ENCODE measurements at places on chromosomes 16 and 17.

DNA sequence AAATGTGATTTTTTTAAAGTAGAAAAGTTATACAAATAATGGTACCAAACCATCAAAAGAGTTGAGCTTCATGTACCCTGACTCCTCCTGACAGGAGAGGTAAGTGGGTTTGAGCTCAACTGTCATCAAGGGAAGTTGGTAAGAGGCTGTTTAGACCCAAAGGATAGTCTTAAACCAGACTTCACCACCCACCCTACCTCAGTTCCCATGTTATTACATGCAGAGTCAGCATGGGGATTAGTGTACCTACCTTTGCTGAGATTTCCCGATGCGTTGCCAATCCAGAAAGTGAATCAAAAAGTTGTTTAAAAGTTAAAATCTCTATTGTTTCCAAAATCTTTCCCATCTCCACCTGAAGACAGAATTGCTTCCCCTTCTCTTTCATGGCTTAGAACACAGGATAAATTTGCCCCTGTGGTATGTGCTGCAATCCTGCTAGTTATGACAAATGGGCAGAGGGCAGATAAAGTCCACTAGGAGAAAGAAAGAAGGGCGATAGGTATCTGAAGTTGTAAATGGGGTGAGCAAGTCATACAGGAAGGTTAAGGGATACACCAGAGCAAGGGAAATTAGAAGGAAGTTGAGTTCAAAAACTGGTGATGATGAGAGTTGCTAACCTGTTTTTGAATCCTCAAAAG, 72.8 kb downstream of the NEUROD2 start:
- DNase-seq = no peak

DNA sequence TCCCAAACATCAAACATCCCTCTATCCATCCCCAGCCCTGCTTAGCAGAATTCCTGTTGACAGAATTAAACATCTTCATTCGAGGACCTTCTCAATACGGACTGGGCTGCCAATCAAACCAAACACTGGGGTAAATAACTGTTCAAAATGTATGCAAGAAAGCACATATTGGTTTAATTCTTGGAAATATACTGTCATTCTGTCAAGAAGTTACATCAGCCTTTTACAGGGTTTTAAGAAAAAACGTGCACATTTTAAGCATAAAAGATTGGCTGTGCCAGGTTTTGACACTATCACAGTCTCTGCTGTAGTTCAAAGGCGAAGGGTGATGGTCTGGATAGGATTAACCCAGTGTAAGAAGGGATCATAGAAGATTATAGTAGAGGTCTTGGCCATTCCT, 25.1 kb upstream of the CCNF start:
- DNase-seq = no peak

DNA sequence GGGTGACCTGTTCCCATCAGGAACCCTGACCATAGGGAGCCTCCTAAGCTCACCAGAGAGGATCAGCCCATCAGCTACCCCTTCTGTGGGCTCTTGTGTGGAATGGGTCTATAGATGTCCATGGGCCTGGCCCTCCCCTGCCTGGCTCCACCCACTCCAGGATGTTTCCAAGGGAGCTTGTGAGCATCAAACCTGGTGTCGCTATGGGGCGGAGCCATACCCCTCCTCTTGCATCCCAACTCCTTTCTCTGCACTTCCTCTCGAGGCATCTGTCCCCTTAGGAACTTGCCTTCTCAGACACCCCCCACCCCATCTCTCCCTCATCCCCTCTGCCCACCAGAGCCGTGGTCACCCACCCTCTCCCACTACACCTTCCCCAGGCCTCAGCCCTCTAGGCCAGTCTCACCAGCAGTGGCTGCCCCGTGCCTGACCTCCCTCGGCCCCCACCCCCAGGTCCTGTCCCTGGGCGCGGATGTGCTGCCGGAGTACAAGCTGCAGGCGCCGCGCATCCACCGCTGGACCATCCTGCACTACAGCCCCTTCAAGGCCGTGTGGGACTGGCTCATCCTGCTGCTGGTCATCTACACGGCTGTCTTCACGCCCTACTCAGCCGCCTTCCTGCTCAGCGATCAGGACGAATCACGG, 10.4 kb downstream of the KCNH6 start:
- DNase-seq = no peak

DNA sequence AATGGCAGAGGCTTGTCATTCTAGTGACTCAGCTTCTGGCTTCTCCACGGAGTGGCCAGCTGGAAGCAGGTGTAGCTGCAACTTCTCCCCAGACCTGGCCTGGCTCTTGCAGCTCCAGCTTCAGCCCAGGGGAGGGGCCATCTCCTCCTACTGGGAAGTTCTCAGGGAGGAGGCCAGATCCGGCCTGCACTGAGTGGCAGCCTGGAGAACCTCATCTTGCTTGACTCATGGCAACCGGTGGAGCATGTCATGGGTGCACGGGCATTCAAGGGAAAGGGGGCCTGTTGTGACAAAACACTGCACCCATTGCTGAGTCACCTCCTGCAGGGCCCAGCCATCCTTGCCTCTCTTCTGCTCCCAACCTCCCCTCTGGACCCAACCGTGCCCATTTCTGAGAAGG, 273.9 kb upstream of the MAF start:
- no peak for DNase-seq

DNA sequence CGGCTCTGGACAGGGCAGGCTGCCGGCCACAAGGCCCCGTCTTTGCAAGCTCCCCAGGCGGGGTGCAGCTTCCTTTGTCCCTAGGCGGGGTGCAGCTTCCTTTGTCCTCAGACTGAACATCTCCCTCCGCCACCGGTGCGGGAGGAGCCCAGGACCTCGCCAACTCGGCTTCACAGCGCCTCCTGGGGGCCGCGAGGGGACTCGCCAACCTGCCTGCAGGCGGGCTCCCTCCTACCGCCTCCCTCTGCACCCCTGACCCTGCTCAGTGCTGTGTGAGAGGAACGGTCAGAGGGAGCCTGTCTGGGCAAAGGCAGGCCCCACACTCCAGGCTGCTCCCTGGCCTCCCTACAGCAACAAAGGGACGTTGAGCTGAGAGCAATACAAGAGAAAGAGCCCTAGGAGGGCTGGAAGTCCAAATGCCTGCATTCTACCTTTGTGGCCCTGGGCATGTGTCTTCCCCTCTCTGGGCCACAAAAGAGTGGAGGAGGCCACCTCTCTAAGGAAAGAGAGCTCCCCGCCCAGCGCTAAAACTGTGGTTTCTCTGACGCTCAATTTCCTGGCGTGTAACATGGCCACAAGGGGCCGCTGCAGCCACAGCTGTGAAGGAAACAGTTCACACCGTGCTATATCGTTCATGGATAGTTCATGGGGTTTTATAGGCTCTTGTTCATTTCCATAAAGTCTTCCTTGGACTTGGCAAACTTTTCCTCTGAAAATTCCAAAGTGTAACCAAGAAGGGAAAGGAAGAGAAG, 20.9 kb upstream of the KRT19 start:
- peak; percentile 70 for DNase-seq

- DNase-seq = no peak
Observed at GRCh38 chr17:73560661-73561060, 83.6 kb downstream of the SDK2 start.

DNA sequence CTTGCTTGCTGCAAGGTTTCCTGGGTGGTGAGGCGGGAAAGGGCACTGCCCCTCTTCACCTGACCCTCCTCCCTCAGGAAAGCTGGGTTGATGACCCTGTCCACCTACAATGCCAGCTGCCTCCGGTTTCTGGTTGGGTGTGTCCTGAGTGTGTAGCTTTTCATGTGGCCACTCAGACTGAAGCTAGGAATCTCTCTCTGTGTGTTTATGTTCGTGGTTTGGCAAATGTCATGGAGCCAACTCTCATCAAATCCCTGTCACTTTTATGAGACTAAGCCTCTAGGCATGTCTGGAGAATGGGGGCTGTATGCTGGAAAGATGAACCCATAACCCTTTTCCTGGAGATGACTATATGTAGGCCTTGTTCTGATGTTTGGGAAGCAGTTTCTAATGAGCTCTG, 17.1 kb downstream of the PLEKHG4 start:
- DNase-seq = no peak

- no peak for DNase-seq
Observed at GRCh38 chr17:6532441-6532885, 23.9 kb downstream of the PITPNM3 start.

- no peak for DNase-seq
Observed at GRCh38 chr16:10678655-10679054, 16.1 kb downstream of the TEKT5 start.

DNA sequence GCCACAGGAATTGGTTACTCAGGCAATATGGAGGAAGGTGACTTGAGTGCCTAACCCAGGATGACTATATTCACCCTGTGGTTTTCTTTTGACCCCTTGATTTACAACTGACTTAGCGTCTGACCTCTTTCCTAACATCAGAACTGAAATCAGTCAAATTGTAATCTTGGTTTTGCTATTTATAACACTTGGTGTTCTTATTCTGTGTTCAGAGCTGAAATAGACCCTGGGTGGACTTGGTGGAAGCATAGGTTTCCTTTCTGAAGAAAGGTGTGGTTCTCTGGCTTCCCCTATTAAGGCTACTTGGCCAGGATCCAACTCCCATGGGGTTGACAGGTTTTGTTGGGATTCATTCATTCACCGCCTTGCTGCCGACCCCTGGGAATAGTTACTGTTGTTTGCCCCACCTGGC, 80.8 kb downstream of the CLEC16A start:
- no peak for DNase-seq

DNA sequence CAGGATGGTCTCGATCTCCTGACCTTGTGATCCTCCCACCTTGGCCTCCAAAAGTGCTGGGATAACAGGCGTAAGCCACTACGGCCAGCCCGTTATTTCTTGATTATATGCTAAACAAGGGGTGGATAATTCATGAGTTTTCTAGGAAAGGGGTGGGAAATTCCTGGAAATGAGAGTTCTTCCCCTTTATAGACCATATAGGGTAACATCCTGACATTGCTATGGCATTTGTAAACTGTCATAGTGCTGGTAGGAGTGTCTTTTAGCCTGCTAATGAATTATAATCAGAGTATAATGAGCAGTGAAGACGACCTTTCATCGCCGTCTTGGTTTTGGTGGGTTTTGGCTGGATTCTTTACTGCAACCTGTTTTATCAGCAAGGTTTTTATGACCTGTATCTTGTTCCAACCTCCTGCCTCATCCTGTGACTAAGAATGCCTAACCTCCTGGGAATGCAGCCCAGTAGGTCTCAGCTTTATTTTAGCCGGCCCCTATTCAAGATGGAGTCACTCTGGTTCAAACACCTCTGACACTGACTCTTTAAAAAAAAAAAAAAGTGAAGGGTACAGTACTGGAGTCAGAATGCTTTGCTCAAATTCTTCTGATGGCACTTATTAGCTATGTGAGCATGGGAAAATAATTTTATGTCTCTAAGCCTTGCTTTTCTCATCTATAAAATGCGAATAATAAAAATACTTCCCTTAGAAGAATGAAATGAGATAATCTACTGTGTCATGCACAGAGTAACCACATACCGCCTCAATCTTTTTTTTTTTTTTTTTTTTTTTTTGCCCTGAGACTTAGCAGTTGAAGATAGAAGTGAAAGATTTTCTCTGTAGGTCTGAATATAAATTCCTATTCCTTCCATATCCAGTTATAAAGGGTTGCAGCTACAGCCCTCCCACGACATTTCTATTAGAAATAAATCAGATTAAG, 5.1 kb upstream of the CALCOCO2 start:
- DNase-seq = no peak
